ENCODE measurements at places on chromosomes 2 and 18.
A peak's percentile ranks its signal among the peaks of the same experiment; 100 is the strongest.

GRCh38 chr18:70411307-70411706 is 122.5 kb downstream of the SOCS6 start:
- no peak for DNase-seq

DNA sequence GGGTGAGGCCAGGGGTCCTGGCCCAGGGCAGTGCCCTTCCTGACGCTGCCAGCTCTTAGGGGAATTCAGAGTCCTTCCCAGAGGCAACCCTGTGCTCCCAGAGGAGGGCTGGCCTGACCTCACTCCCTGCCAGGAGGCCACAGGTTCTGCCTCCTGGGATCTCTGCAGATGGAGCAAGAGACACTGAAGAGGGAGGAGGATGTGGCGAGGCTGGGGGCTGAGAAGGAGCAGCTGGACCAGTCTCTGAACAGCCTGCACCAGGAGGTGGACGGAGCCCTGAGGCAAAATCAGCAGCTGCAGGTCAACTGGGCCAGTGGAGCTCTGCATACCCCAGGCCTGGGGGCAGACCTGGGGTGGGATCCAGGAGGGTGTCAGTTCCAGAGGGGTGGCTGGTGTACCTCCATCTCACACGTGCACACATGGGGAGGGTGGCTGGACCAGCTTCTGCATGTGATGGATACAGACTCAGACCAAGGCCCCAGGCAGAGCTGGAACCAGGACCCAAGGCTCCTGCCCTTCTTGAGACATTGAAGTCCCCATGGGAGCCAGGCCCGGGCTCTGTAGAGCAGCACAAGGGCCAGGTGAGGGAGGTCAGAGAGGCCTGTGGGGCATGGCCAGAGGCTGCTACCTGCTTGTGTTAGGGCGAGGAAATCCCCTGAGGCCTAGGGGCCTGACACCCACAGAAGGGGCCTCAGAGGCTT is 9.7 kb upstream of the SNED1 start:
- no peak for DNase-seq

GRCh38 chr2:12507295-12507694 is 209.4 kb upstream of the TRIB2 start:
- peak; percentile 39 for DNase-seq

GRCh38 chr2:72497763-72498162 is 328.1 kb downstream of the EXOC6B start:
- DNase-seq = no peak

DNA sequence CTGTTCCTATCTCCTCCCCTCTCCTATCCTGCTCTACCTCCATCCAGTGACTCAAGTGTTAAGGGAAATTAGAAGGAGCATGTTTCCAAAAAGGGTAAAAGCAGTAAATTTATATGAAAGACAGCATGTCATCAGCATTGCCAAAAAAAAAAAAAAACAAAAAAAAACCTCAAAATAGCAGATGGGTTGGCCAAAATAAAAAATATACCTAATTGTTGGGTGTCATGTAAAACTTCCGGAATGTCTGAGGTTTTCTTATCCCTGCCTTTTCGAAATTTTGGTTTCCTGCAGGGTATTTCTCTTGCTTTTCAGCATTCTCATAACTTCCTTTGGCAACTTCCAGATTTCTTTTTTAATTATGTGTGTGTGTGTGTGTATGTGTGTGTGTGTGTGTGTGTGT is 241.6 kb upstream of the FN1 start:
- DNase-seq = no peak

DNA sequence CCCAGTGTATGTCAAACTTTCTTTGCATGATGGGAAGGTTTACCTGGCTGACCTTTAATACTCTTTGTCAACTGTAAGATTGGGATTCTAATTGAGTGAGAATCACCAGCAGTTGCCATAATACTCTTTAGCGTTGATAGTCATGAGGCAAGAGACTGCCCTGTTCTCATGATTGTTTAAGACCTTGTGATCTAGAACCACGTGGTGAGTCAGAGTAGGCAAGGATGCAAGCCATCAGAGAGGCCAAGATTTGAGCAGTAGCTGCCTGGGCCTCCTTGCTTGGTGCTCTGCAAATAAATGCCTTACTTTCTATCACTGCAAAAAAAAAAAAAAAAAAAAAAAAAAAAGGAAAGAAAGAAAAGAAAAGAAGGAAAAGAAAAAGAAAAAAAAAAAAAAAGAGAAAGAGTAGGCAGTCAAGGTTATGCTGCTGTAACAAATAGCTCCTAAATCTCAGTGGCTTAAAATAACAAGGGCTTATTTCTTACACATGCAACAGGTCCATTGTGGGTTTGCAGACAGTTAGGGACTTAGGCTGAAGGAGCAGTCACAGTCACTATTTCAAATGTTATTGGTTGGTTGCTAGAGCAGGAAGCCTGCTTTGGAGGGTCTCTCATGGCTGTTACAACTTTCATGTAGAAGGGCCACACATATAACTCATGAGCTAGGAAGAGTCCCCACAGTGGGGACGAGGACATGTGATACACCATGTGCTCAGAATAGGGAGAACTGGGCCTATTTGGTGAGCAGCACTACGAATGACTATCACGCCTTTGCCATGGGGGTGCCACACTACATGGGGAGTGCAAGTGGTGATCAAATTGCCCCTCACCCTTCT is 21.7 kb downstream of the IL1R2 start:
- DNase-seq = no peak

DNA sequence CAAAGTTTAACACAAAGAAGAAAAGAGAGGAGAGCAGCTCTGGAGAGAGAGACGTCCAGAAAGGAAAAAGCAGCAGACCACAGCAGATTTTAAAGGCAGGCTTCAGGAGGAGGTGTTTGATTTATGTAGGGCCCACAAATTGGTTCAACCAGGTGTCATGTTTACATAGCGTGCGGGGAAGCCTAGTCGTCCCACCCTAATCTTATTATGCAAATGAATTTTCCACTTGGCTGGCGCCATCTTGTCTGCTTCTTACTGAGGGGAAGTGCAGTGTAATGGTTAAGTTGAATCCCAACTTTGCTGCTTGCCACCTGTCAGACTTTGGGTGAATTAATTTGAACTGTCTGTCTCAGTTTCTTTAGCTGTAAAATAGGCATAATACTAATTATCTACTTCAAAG is 282.4 kb upstream of the CYRIA start:
- DNase-seq = no peak

DNA sequence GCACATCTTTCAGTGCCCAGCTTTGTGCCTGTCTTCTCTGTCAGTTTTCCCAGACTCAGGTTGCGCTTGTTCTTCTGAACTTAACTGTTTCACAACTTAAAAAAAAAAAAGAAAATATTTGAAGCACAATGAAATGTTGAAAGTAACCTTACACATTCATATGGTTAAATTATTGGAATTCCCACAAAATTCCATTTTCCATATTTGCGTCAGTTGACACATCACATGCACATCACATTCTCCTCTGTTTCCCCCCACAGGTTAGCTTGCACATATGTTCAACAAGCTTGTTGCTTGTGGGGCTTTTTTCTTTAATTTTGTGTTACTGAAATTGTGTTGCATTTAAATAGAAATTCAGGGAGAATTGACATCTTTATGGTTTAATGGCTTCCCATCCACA is 8.3 kb downstream of the MYO1B start:
- DNase-seq = no peak

GRCh38 chr2:109134741-109135358 is 5.8 kb downstream of the SH3RF3 start:
- no peak for DNase-seq

DNA sequence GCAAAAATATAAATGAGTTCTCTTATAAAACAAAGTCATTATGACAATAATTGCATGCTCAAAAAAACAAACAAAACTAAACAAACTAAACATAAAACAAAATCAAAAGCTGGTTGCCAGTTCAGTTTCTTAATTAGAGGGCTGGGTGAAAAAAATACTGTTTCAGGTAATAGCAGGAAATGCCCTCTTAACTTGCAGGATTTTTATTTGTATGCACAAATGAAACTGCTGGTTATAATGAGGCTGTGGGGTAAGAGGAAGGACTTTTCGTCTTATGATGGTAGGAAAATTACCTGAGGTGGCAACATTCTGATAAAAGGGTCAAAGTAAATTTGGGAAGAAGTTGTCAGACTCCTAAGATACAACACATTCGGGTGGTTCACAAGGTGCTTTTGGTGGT is 21.5 kb upstream of the CDKL4 start:
- no peak for DNase-seq

DNA sequence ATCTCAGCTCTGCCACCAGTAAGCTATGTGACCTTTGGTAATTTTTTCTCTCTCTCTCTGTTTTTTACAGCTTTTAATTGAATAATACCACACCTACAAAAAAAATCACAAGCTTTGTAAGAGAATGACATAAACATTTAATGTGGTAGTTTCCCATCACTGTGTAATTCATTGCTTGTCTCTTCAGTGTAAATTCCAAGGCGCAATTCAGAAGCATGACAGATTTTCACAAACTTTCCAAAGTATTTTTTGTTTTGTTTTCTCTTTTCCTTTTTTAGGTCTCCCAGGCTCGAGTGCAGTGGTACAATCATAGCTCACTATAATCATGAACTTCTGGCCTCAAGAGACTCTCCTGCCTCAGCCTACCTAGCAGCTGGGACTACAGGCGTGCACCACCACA is 25.0 kb upstream of the PPM1B start:
- no peak for DNase-seq

- DNase-seq = no peak
These were observed 94.2 kb upstream of the FSHR start for GRCh38 chr2:49248506-49248905.

DNA sequence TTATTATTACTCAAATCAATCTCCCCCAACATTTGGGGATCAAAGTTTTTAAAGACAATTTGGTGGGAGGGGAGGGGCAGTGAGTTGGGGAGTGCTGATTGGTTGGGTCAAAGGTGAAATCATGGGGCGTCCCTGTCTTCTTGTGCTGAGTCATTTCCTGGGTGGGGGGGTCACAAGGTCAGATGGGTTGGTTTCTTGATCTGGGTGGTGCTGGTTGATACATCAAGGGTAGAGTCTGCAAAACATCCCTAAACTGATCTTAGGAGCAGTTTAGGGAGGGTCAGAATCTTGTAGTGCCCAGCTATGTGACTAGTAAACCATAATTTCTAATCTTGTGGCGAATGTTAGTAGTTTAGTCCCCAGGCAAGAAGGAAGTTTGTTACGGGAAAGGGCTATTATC is 67.4 kb downstream of the MOGAT1 start:
- DNase-seq = no peak

GRCh38 chr2:127096280-127096679 is 10.7 kb downstream of the BIN1 start:
- DNase-seq = no peak

DNA sequence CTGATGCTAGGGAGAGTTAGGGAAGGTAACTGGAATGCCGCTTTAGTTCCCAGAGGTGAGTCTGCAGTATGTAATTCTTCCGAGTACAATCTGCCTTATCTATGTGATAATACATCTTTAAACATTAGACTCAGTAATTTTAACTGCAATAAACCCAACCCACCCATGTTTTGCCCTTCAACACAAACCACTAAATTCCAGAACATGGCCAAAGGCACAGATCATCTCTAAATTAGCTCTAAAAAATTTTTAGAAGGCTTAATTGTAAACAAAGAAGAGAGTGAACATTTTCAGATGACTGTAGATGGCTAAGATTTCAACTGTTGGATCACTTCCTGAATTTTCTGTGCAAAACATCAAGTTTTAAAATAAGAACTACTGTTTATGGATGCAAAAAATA is 488.7 kb upstream of the ID2 start:
- DNase-seq = no peak

DNA sequence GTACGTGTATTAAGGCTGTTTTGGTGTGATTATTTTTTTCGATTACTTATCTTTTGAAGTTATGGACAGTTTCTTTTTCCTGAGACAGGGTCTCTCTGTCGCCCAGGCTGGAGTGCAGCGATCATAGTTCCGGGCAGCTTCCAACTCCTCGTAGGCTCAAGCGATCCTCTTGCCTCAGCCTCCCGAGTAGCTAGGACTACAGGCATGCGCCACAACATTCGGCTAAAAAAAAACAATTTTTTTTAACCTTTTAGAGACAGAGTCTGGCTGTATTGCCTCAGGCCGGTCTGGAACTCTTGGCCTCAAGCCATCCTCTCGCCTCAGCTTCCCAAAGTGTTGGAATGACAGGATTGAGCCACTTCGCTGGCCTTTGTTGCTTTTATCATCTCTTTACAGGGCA is 945 bp downstream of the HAT1 start:
- no peak for DNase-seq

Measured in stimulated activated CD4-positive, alpha-beta T cell treated with anti-CD3 and anti-CD28 coated beads, TNF-alpha, amount 100 ng/mL, for 1 hour (primary cell).